Activated naive CD4-positive, alpha-beta T cell (primary cell): ENCODE measurements at places on chromosomes 4 and X.

- no peak for DNase-seq
These were observed 25.8 kb upstream of the KLHL34 start for GRCh38 chrX:21683941-21684340.

- no peak for DNase-seq
These were observed 268.6 kb upstream of the SLIT2 start for GRCh38 chr4:19983072-19983471.

DNA sequence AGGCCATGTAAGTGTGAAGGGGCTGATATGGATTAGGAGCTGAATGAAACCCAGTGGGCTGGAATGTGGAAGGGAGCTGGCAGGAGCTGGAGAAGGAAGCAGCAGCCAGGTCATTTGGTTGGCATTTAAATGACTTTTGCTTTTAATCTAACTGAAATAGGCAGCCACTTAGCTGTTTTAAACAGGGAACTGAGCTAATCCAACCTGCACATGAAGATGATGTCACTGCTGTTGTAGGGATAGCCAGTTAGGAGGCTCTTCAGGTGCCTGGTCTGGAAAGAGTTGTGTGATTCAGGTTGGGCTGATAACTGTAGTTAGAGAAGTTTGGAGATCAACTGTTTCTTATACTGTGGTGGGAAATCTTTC is 122.4 kb downstream of the PALLD start:
- no peak for DNase-seq

GRCh38 chr4:80265571-80266252 is 752 bp upstream of the FGF5 start:
- DNase-seq, result no peak

DNA sequence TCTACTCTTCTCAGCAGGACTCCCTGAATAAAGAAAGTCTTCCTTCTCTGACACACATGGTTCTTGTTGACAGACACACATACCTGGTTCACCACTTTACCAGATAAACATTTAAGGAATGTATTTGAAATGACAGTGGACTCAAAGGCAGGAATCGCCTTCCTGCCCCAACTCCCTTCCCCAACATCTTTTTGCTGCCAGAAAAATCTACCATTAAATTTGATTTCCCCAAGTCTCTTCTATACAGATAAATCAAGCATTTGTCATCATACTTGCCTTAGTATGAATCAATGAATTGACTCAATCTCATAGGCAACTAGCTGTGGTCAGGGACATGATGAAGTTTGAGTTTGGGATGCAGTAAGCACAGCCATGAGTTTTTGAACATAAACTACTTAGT is 23.3 kb upstream of the ANXA5 start:
- DNase-seq, result no peak

DNA sequence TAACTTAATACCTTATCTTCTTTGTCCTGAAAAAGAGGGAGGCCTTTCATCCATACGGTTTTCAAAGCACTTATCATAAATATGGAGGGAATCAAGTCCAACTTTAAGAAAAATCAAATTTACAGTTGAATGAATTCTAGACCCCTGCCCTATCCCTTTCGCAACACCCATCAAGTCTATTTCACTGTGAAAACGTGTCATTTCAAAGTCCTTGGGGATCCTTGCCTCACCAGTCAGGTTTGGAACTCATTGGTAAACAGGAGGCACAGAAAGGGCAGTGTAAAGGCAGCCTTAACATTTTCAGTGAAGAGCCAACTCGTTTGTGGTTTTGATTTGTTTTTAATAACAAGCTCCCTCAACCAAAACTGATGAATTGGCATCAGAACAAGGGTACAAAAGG is 66.5 kb downstream of the AMOT start:
- no peak for DNase-seq

DNA sequence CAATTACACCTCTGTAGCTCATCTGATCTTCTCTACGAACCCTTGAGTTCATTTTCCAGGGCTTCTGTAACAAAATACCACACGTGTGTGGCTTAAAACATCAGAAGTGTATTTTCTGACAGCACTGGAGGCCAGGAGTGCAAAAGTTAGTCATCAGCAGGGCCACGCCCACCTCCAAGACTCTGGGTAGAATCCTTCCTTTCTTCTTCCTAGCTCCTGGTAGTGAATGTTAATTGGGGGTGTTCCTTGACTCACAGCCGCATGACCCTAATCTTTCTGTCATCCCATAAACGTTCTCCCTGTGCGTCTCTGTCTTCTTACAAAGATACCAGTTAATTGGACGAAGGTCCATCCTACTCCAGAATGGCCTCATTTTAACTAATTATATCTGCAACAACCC is 115.0 kb downstream of the TRIML1 start:
- no peak for DNase-seq
